ENCODE measurements at places on chromosomes 11 and 22.
A peak's percentile ranks its signal among the peaks of the same experiment; 100 is the strongest.

GRCh38 chr22:35407362-35407761, 7.4 kb downstream of the MCM5 start:
- DNase-seq, result no peak

DNA sequence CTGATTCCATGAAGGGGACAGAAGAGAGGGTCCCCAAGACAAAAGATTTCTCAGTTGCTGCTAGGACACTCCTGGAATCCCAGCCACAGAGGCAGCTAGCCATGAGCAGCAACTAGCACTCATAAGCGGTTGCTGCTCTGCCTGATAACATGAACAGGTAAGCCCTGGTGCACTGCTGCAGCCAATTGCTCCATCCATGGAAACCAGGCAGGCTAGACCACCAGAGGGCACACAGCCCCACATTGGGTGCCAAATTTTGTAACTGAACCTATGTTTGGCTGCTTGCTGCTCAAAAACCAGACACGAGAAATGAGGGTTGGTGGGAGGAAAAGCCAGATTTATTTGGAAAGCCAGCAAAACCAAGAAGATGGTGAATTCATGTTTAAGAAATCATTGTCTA, 21.9 kb upstream of the QSER1 start:
- DNase-seq, result peak; percentile 7

GRCh38 chr11:126655807-126656128, 300.3 kb downstream of the ST3GAL4 start:
- no peak for DNase-seq

DNA sequence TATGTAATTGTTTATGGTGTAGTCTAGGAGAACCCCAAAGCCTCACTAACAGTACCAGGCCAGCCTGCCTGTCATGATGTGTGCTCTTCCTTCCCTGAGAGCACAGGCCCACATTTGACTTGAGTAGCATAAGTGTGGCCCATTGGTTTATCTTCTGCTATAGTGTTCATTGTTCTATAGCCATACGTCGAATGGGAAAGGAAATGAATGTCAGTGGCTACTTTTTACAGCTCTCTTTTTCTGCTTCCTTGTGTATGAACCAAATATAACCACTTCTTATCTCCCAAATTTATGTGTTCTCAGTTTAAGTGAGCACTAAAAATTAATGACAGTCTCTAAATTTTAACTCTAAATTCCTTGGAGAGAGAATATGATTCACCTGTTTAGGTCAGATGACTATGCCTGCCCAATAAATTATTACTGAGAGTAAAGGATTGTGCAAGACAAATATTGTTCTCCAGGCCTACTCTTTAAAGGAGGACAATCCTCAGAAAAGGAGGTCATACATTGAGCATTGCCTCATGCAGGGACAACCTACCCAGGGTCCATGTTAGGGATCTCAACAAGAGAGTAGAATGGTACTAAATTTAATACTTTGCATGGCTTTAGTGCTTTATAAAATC, 222.9 kb upstream of the ARHGAP20 start:
- DNase-seq, result no peak

- no peak for DNase-seq
Observed at GRCh38 chr11:133277886-133278285, 254.4 kb downstream of the OPCML start.

DNA sequence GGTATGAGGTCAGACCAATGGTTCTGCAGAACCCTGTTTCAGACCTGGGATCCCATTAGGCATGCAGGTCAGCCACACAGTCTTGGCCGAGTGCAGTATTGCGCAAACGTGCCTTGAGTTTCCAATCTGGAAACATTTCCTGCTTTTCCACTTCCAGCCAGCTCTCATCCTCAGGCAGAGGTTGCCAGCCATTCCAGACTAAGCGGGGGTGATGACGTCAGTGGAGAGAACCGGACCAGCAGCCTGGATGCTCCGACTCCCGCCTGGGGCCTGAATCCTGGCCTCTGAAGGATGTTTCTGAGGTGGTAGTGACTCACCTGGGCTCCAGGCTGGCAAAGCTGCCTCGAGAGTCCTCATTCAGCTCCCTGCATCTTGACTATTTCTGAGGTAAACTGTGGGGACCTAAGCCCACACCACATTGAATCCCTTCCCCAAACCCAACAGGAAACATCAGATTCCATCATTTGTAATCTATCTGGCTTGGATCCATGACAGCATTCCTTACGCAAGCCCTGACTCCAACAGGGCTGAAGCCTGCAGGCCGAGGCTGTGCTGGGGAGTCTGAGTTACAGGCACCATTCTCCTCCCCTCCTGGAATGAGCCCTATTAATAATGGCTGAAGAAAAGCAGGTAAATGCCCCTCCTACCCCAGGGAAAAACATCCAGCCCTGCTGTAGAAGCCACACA, 83.0 kb downstream of the ABTB2 start:
- no peak for DNase-seq

- no peak for DNase-seq
Observed at GRCh38 chr11:47148270-47148669, 28.4 kb downstream of the ARFGAP2 start.

- DNase-seq, result no peak
Observed at GRCh38 chr11:69211540-69211919, 55.8 kb downstream of the SMIM38 start.

DNA sequence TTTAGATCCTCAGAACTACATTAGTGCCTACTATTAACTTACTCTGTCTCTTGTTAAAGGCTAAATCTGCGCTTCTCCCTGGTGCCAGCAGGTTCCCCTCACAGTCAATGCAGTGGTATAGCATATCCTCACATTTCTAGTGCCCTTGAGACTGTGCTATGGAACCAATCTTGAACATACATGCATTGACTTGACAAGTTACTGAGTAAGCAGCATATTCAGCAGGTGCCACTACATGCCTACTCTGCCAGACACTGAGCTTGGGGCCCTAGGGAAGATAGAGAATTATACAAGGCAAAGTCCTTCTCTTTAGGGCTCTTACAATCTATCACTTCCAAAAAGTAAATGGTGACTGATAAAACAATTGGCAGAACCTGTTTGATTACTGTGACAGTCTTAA, 3.2 kb downstream of the FUT4 start:
- DNase-seq, result no peak

- DNase-seq, result no peak
Observed at GRCh38 chr11:12200991-12201985, 90.9 kb downstream of the MICAL2 start.

- DNase-seq, result no peak
Observed at GRCh38 chr11:26958702-26959049, 35.2 kb upstream of the FIBIN start.

GRCh38 chr11:110430267-110431050, 711 bp downstream of the FDX1 start:
- DNase-seq, result peak; percentile 37

GRCh38 chr22:47549741-47550340, 787.4 kb downstream of the TBC1D22A start:
- DNase-seq, result no peak

GRCh38 chr11:46380340-46381047, 975 bp upstream of the MDK start:
- DNase-seq, result peak; percentile 76

- no peak for DNase-seq
Observed at GRCh38 chr11:96263238-96263763, 79.7 kb downstream of the MAML2 start.

DNA sequence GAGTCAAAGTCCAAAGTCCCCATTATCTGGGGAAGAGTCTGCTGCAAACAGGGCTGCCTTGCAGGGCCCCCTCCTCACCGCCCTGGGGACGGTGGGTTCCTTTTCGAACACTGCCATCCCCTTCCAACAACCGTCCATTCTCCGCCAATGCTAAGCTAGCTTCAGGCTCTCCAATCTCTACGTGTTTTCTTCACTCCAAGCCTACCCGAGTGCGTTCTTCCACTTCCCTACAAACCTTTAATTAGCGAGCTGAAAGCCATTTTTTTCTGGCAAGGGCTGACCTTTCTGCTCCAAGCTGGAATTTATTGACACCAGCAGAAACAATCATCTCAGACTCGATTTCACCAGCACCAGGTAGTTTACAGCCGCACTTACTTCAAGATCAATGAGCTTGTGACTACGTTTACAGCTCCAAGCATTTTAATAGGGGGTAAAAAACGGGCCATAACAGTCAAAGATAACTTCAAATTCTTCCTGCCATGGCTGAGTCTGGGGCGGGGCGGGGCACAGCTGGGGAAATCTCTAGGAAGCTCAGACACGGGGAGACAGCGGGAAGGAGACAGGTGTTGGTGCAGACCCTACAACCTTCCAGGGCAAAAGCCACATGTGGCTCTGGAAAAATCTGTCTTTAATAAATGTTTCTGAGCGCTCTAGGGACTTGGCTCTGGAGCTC, 82.2 kb downstream of the PHF21B start:
- no peak for DNase-seq

GRCh38 chr11:111796696-111797095, 30.5 kb upstream of the PPP2R1B start:
- DNase-seq, result no peak

GRCh38 chr11:76190376-76190775, 15.9 kb downstream of the WNT11 start:
- DNase-seq, result no peak

DNA sequence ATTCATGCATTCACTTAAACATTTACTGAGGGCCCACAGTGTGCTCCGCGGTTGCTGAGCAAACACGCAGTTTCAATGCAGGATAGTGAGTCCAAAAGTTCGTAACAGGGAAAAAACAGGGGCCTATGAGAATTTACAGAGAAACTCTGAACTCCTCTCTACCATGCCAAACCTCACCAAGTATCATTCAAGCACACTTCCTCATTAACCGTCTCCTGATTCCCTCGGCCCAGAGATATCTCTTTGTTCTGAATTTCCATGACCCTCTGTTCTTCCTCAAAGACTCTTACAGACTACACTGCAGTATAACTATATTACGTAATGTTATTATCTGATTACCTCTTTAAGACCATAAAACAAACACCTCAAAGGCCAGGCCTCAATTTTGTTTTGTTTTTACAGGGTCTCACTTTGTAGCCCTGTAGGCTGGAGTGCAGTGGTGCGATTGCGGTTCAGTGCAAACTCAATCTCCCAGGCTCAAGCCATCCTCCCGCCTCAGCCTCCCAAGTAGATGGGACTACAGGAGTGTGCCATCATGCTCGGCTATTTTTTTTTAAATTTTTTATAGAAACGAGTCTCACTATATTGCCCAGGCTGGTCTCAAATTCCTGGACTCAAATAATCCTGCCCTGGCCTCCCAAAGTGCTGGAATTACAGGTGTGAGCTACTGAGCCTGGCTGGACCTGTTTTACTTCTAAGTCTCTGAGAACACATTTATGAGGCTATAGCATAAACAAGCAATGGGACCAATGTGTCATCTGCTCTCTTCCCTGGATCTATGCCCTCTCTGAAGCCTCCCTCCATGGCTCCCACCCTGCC, 3.6 kb downstream of the HPS4 start:
- no peak for DNase-seq

- DNase-seq, result no peak
Observed at GRCh38 chr22:19904174-19904856, 37.3 kb upstream of the COMT start.

- no peak for DNase-seq
Observed at GRCh38 chr11:27159335-27159679, 118.7 kb downstream of the BBOX1 start.

DNA sequence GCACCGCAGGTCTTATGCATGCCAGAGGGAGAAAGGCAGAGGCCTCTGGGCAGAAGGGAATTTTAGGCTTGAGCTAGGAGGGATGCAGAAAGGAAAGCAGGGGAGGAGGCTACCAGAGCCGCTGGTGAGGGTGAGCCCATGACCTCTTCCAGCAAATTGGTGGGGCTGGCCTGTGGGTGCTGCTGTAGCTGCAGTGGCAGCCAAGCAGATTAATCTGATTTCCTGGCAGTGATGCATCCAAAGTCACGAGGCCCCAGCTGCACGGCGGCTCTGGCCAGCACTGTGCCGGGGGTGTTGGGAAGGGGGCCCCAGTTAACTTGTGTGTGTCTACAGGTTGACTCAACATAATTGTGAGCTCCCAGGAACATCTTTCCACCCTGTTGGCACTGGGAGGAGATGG, 41.4 kb upstream of the B3GAT1 start:
- no peak for DNase-seq

DNA sequence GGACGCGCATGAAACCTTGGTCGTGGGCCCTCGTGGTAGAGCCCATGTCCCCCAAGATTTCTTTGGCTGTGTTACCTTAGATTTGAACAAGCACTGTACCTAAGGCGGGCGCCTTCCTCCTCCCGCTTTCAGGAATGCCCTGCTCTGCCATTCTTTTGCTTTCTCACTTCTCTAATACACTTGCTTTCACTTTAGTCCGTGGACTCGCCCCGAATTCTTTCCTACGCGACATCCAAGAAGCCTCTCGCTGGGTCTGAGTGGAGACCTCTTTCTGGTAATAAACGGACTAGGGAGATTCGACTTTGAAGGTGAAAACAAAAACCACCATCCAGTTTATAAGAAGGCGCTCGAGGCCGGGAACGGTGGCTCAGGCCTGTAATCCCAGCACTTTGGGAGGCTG, 1.2 kb upstream of the NUP50 start:
- no peak for DNase-seq

- DNase-seq, result no peak
Observed at GRCh38 chr11:103737747-103738146, 298.7 kb upstream of the DDI1 start.

DNA sequence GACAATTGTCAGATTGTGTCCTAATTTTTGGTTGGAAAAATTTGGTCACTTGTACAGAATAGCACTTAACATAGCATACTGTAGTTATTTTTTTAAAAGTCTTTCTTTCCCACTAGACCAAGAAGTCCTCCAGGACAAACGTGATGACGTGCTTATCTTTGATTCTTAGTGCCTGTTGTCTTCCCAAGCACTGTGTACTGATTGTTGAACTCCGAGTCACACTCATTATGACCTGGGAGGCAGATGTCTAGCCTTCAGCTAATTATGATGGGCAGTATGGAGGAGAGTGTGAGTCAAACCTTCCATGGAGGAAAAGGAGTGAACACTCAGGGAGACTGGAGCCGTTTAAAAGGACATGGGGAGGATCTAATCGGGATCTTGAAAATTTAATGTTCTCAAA, 119.8 kb downstream of the SPON1 start:
- DNase-seq, result no peak

DNA sequence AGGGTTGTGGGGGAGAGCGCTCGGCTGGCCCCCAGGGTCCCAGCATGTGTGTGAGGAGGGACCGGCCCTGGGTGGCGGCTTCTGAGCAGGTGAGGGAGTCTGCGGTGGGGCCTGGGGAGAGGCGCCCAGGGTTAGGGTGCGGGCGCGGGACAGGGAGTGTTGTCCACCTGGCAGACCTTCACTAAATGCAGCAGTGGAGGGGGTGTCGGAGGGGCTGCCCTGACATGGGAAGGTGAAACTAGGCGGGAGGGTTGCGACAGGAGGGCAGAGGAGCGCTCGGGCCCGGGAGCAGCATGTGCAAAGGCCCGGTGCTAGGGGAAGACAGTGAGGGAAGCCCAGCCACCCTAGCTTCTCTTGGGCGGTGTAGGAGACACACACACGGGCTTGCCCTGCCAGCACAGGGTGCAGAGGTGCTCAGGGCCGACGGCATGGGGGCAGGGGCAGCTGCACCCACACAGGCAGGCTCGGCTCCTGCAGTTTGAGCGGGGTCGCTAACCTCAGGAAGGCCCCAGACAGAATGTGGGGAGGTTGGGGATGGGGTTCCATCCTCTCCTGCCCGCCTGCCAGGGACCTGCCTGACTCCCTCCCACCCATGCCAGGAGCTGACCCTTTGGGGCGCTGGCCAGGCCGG, 22.2 kb downstream of the OTUB1 start:
- DNase-seq, result no peak

GRCh38 chr11:30565027-30565426, 21.1 kb downstream of the MPPED2 start:
- no peak for DNase-seq
